ENCODE measurements at places on chromosomes 2 and 18. TPM values are rescaled to one million over a fixed set of nuclear protein-coding genes. Genes with fewer than 3 reads are reported as not detected.
A peak's percentile ranks its signal among the peaks of the same experiment; 100 is the strongest.

GRCh38 chr2:233993461-233993860 lies 57.0 kb upstream of the SPP2 start:
- no peaks in the 10 kb centered on the region for H3K36me3 ChIP-seq
- no peak for DNase-seq
- no peaks in the 10 kb centered on the region for H3K27me3 ChIP-seq
- no peak overlapping the region for H3K4me3 ChIP-seq
- no peak overlapping the region for H3K27ac ChIP-seq

DNA sequence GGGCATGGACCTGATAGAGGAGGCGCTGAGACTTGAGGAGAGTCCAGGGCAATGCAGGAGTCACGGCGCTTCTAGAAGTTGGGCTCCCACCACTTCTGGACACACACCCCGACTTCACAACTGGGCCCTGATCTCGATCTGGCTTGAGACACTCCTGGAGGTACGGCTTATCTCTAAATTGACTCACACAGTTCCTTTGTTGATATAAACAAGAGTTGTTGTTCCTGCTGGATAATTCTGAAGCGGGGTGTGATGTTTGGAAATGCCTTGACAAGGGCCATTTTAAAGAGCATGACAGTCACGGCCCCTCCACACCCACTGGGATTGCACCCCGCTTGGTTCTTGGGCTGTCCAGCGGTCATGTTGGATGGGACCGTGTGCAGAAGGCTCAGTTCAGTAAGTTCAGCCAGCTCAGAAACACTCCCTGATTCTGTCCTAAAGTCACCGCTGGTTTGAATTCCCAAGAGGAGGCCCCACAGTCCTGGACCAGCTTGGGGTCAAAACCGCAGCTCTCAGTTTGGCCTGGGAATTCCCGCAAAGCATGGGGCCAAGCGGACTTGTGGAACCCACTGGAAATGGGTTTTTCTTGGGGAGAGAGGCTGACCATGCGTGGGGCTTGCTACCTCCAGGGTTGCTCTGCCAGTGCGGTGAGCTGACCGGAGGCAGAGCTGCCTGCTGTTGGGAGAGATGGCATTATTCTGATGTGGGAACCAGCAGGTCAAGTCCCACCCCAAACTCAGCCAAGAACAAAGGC lies 9.3 kb upstream of the NEU2 start:
- no peak for DNase-seq
- H3K27me3 ChIP-seq, result no peaks in the 10 kb centered on the region
- no peak overlapping the region for H3K27ac ChIP-seq
- no peak overlapping the region for H3K4me3 ChIP-seq

- H3K4me1 ChIP-seq, result no peaks in the 10 kb centered on the region
- no peak overlapping the region for H3K4me3 ChIP-seq
- DNase-seq, result no peak
- H3K27ac ChIP-seq, result peak overlapping the region; percentile 48
- H3K27me3 ChIP-seq, result peaks cover under 1% of the 10 kb centered on the region
- no peaks in the 10 kb centered on the region for H3K36me3 ChIP-seq
These were observed 92.8 kb upstream of the MSH2 start for GRCh38 chr2:47309952-47310800.

- no peaks in the 10 kb centered on the region for H3K36me3 ChIP-seq
- H3K27me3 ChIP-seq, result no peaks in the 10 kb centered on the region
- H3K4me1 ChIP-seq, result peaks cover 9% of the 10 kb centered on the region
- no peak overlapping the region for H3K4me3 ChIP-seq
These were observed 70.1 kb downstream of the OXER1 start for GRCh38 chr2:42693688-42694479.

- H3K36me3 ChIP-seq, result peaks cover 6% of the 10 kb centered on the region
- no peak overlapping the region for H3K4me3 ChIP-seq
- no peaks in the 10 kb centered on the region for H3K27me3 ChIP-seq
- H3K27ac ChIP-seq, result no peak overlapping the region
These were observed 135.2 kb downstream of the RNF144A start for GRCh38 chr2:7052404-7052803.

- H3K4me1 ChIP-seq, result peaks cover 24% of the 10 kb centered on the region
- H3K27me3 ChIP-seq, result peaks cover 39% of the 10 kb centered on the region
- no peaks in the 10 kb centered on the region for H3K36me3 ChIP-seq
These were observed 38.6 kb upstream of the POLE4 start for GRCh38 chr2:74919827-74920226.

The ANKRD62 gene
- not detected for total RNA-seq

The GALR1 gene
- total RNA-seq, result not detected

The BCL11A gene
- total RNA-seq, result 0.81 TPM

The GKN2 gene
- not detected for total RNA-seq

The KRTCAP3 gene
- total RNA-seq, result 6.1 TPM

The PKP4 gene
- 16.9 TPM for total RNA-seq
